Spinal cord (tissue), 10 donors: ENCODE measurements at places on chromosomes 2 and 18. TPM values are rescaled to one million over a fixed set of nuclear protein-coding genes. Genes with fewer than 3 reads are reported as not detected.

MSTN gene
- total RNA-seq = 1.4 TPM

FOXD4L1 gene
- total RNA-seq = 0.10 TPM

AFF3 gene
- 44.6 TPM for total RNA-seq

DNA sequence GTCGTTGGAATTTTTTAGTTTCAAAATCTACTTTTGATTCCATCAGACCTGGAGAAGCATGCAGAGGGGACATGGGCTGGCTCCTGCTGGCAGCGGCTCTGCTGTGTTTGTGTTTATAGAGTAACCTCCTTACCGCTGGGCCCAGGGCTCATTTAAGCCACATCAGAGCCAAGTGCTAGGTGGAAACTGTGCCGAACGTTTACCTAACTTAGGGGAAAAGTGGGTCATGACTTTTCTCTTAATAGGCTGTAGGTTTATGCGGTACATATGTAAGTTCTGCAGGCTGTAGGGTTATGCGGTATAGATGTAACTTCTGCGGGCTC is 17.7 kb downstream of the CNDP2 start:
- no peak for DNase-seq

- no peak for DNase-seq
Measured at GRCh38 chr2:105718846-105719481, 25.7 kb upstream of the NCK2 start.

- no peak for DNase-seq
Measured at GRCh38 chr2:141393214-141393545, 737.6 kb downstream of the LRP1B start.

DNA sequence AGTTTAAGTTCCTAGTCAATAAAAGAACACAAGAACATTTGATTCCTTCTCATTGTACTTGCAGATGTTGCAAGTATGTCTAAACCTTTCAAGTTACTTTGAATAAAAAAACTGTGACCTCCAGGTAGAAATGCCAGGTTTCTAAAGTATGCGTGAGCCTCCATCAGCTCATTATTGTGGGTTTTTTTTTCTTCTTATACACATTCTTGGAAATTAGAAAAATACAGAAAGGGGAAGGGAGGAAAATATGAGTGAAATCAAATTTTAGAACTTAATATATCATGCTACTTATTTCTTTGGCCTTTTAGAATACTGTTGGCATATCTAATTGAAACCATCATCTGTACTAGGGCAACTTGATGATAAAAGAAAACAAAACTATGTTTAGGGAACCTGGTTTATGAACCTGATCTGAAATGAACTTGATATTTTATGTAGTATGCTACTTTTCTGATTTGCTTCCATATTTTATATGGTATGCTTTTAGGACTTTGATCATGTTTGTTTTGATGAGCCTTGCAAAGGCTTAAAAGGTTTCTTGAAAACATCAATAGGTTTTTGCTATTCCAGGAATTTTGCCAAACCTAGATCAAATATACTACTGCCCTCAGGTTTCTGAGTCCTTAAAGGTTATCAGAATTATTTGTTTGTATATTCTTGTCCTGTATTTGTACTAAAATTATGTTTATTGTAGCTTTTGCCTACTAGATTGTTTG is 130.7 kb upstream of the MAP3K20 start:
- no peak for DNase-seq

DNA sequence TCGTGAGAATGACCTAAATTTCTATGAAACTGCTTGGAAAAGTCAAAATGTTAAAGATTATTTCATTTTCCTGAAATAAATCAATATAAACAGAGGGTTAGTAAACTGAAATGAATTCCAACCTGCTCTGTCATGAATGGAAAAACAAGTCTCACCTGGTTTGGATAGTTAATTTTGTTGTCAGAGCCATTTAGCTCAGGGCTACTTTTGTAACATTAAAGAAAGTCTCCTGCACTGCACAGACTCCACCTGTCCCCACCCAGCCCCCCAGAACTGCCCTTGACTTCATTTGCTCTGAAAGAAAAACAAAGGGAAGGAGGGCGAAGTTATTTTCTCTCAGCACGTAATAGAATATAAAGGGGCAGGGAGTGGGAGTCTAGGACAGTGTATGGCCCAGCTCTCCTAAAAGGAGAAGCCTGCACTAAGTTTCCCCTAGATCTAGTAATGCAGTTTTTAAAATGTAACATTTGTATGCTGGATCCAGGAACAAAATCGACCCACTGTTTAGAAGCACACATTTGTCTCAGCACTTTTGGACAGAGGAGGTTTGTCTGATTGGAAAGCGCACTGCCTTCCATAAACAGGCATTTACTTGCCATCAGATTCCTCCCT is 54.2 kb upstream of the ACSL3 start:
- no peak for DNase-seq

- no peak for DNase-seq
Measured at GRCh38 chr2:69718338-69718965, 23.5 kb upstream of the ANXA4 start.

DNA sequence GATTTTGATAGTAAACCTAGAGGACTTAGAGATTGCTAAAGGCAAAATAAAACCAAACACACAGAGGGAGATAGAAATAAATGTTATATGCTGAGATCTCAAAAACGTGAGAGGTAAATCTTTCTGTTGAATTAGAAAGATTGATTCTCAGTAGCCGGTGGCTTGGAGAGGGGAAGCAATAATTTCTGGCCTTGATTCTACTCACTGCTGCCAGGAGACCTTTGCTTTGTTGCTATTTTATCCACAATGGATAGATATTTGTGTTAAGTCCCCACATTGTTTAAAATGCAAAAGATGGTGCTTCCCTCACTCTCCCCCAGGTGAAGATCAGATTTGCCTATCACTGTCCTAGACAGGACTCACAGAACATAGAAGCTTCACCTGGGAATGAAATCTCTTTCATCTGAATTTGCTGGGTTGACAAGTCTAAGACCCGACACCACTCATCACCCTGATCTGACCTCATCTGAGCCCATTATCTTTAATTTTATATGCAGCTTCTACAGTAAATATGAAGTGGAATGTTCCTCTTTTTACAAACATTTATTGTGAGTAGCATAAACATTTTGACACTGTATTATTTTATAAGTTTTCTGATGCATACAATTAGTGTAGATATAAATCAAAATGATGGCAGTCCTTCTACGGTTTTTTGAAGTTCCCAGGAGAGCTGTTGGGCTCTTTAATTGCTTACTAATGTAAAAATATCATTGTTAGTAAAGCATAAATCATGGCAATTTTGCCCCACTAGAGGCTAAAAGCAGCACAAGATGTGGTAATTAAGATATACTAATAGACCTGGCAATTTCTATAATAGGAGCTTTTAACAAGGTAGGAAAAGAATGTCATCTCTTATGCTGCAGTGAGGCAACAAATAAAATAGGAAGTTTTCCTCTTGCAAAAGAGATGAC is 149.7 kb downstream of the DCC start:
- no peak for DNase-seq

DNA sequence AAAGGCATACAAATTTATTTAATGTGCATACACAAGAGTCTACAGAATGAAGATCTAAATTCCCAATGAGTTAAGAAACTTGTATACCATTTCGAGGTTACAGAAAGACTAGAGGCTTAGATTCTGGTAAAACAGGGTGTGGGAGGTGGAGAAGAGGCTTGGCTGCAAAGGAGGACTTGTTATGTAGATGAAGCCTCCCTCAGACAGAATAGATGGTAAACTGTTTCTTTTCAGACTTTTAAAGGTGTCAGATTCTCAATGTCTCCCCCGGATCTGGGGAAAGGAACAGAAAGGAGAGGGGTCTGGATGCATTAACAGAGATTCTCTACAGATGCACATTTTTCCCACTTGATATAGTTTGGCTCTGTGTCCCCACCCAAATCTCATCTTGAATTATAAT is 126.0 kb downstream of the ST6GAL2 start:
- no peak for DNase-seq

- DNase-seq = no peak
Measured at GRCh38 chr2:103165836-103166235, 404.0 kb downstream of the TMEM182 start.

GRCh38 chr2:160747501-160748170 is 254.0 kb upstream of the RBMS1 start:
- DNase-seq = no peak
